ENCODE measurements at places on chromosomes 16 and 17.

DNA sequence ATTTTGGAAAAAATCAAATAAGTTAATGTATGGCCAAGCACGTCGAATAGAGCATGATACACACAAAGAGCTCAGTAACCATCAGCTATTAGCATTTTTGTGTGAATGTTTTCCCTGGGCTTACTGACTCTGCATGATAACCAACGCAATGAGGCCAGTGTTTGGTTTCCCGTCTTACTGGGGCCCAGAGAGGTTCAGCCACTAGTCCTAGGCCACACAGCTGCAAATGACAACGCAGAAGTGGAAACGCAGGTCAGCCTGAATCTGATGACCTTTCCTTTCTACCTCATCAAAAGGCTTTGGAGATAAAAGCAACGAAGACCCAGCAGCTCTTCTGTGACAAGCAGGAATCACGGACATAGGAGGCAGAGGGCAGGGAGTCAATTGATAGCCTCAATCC lies 7.2 kb upstream of the CACNG4 start:
- no peak for DNase-seq

- no peak for DNase-seq
These were observed 2.5 kb downstream of the KIF1C start for GRCh38 chr17:5000237-5000639.

DNA sequence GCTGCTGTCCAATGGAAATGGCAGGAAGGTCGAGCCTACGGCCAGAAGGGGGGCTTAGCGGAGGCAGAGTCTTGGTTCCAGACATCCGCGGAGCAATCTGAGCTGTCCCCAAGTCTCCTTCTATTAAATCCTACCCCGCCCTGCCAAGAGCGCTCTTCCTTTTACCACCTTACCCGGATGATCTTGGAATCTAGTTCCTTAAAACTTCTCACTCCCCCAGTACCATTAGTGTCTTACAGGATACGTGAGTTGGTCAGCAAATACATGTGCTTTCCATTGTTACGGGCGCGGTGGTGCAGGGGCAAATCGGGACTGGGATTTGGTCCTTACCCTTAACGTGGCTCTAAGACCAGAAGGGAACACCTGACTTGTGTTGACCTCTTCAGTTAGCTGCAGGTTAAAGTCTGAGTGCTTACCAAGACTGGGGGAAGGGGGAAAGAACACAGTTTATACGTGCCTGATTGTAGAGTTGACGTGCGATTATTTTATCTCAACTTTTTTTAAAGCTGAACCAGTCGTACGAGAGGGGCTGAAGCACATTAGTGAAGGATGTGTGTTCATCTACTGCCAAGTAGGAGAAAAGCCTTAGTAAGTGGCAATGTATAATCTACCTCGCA lies 495 bp downstream of the TXNDC17 start:
- no peak for DNase-seq

GRCh38 chr17:77451245-77451893 lies 310.6 kb downstream of the SEC14L1 start:
- no peak for DNase-seq

DNA sequence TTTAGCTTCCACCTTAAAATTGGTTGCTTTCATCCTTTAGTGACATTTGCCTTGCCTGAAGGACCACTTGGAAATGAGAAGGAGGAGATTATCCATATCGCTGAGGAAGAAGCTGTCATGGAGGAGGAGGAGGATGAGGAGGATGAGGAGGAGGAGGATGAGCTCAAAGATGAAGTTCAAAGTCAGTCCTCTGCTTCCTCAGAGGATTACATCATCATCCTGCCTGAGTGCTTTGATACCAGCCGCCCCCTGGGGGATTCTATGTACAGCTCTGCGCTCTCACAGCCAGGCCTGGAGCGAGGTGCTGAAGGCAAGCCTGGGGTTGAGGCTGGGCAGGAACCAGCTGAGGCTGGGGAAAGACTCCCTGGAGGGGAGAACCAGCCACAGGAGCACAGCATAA lies 11.5 kb upstream of the TMEM106A start:
- no peak for DNase-seq

DNA sequence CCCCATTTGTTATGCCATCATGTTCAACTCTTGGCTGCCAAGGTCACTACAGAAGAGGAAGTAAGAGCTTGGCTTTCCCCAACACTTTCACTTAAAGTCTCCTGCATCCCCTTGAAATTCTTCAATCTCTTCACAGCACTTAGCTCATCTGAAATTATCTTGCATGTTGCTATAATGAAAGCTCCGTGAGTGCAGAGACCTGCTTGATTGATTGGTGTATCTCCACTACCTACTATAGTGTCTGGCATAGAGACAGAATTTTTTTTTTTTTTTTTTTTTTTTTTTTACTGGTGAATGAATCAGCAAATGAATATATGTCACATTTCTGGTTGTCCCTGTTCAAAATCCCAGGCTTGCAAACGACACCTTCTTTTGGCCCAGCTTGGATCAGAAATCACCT lies 1.9 kb upstream of the SDR42E1 start:
- DNase-seq, result no peak

DNA sequence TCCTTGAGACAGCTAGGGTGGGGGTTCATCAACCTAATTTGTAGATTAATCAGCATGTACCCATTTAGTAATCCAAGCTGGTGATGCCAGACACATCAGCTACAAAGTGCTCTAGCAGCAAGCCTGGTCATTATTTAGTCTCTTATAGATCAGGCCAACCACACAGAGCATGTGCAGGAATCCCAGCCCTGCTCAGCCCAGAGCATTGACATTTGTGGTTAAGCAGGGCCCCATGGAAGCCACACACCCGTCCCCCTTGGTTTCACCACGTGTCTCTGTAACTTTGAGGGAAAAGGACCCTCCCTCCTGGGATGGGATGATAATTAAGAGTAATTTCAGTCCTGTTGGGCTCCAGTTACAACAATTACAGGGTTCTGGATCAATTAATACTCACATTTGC lies 268.8 kb upstream of the RPL38 start:
- DNase-seq, result no peak

DNA sequence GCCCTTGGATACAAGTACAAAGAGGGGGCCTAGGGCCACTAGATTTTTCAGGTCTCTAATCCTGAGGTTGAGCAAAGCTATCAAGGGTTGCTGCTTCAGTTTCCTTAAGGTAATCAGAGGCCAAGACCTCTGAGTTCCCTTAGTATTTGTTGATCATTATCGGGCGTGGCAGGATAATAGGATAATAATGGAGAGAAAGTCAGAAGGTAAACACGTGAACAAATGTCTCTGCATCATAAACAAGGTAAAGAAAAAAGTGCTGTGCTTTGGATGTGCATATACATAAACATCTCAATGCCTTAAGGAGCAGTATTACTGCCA lies 41.5 kb upstream of the YPEL2 start:
- no peak for DNase-seq

GRCh38 chr16:61792194-61792909 lies 243.9 kb downstream of the CDH8 start:
- no peak for DNase-seq

GRCh38 chr17:601926-602303 lies 112.7 kb downstream of the VPS53 start:
- no peak for DNase-seq

- peak; percentile 11 for DNase-seq
These were observed 51.5 kb upstream of the MGAT5B start for GRCh38 chr17:76816590-76817135.

DNA sequence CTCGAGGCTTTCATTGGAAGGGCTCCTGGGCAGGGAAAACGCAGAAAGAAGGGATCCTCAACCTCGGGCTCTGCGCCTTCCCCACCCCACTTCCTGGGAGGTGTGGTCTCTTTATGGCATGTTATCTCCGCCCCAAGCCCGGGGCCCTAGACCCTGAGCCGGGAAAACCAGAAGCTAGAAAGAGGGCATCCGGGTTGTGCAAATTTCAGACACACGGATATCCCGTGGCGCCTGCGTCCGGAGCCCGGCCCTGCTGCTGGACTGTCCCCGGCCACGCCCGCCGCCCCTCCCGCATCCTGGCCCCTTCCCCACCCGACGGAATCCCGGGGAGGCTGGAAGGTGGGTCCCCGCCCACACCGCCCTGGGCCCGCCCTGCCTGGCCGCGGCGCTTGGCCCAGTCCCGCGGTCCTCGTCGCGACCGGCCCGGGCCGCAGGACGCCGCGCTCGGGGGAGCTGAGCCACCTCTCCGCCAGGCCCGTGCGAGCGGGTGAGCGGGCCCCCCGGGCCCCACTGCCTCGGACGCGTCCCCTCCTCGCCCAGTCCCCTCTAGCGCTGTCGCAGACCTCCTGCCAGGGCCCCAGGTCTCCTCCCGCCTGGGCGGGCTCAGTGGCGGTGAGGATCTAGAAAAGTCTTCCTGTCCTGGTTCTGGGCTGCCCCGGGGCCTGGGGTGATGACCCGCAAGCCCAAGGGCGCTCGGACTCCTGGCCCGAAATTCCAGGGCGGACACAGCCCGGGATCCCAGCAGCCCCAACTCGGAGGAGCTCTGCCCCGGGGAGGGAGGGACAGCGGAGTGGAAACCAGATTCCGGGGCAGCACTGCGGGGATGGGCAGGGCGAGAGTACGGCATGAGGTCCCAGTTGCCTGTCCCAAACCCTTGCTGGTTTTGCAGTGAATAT lies at the start of gene SLC16A5:
TSS of gene SLC16A5 (plus strand) at position 397 of the 896 bp plus-strand sequence. CDS start 5,683 bp downstream, outside the sequence.
- peak; percentile 13 for DNase-seq

GRCh38 chr17:79678736-79679255 lies 51.9 kb upstream of the ENPP7 start:
- DNase-seq, result no peak

- DNase-seq, result no peak
These were observed 79.7 kb downstream of the VAT1L start for GRCh38 chr16:77868052-77868451.

- no peak for DNase-seq
These were observed 15.4 kb downstream of the SMTNL2 start for GRCh38 chr17:4599505-4600281.

DNA sequence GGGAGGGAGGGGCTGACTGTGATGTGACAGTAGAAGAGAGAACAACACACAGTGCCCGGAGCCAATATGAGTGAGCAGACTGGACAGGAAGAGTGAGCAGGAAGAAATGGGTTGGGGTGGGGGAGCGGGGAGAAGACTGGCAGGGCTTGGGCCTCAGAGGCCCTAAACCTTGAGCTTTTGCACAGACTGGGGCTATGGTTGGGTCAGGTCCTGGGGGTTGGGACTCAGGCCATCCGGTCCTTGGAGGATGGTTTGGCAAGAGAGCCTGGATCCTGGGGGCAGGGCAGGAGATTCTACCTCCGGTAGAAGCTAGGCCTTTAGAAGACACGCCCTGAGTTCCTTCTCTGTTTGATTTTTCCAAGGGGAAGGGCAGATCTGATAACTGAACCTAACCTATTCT lies 1.1 kb downstream of the CAMTA2 start:
- no peak for DNase-seq

GRCh38 chr17:27817731-27818130 lies 17.4 kb upstream of the NOS2 start:
- DNase-seq, result no peak

All from stimulated activated CD4-positive, alpha-beta T cell treated with anti-CD3 and anti-CD28 coated beads, Interleukin-15, amount 100 ng/mL, for 1 hour (primary cell).